Natural killer cell (primary cell): ENCODE measurements at places on chromosomes 12 and 14. TPM values are rescaled to one million over a fixed set of nuclear protein-coding genes. Genes with fewer than 3 reads are reported as not detected.

AMN gene
- total RNA-seq = 2.0 TPM

KLRC2 gene
- total RNA-seq = 57.5 TPM

GLIPR1L2 gene
- total RNA-seq = 0.75 TPM

SLC22A17 gene
- total RNA-seq = 1.00 TPM

GRCh38 chr14:101050901-101051490 lies 147.5 kb upstream of the RTL1 start:
- no peak overlapping the region for H3K4me3 ChIP-seq
- H3K36me3 ChIP-seq = no peaks in the 10 kb centered on the region
- H3K4me1 ChIP-seq = no peaks in the 10 kb centered on the region
- DNase-seq = no peak
- no peaks in the 10 kb centered on the region for H3K27me3 ChIP-seq

DNA sequence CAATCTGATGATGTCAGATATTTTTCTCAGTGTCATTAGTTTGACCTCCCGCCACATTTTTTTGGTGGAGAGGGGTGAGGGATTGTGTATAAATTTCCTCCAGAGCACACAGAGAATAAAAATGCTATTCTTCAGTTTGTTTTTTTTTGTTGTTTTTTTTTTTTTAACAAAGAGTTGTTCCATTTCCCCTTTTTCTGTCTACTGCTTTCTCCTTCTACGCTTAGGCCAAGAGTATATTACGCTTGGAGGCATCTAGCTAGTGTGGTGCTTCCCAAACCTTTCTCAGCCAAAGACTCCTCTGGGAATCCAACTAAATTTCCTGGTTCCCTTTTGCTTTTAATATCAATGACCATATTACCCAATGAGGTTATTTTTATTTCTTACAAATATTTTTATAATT lies 465.6 kb downstream of the ZFP36L1 start:
- H3K36me3 ChIP-seq = no peaks in the 10 kb centered on the region
- H3K4me3 ChIP-seq = no peak overlapping the region
- H3K27ac ChIP-seq = no peak overlapping the region
- no peaks in the 10 kb centered on the region for H3K4me1 ChIP-seq

DNA sequence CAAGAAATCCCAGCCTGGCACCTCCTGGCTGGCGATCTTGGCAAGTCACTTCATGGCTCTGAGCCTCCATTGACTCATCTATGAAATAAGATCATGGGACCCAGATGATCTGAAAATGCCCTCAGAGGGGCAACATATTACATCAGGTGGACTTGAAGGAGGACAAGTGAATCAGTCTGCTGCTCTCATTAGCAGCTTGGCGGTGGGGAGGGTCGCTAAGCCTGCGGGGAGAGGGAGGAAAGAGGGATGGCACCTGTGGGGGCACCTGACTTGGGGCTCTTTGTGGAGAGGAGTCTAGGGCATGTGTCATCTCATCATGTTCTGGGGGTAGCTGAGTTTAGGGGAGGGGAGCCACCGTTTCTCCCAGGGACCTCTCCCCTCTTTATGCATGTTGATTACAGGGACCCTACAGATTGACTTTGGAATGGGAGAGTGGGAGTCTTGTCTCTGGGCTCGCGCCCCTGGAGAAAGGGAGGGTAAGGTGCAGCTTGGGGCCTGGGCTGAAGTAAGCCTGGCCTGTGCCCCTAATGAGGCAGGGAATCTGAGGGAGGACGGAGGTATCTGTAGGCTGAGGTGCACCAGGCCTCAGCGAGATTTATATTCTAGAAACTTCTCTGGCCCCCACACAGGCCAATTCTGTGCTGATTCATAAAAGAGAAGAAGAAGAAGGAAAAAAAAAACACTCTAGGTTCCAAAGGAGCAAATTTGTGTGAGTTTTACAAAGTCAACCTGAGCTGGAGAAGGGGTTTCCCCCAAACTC lies 29.3 kb upstream of the BATF start:
- H3K4me3 ChIP-seq = no peak overlapping the region
- no peak for DNase-seq
- no peaks in the 10 kb centered on the region for H3K27me3 ChIP-seq
- no peaks in the 10 kb centered on the region for H3K36me3 ChIP-seq
- H3K27ac ChIP-seq = no peak overlapping the region
- peaks cover 14% of the 10 kb centered on the region for H3K4me1 ChIP-seq

- no peaks in the 10 kb centered on the region for H3K36me3 ChIP-seq
- H3K27me3 ChIP-seq = no peaks in the 10 kb centered on the region
- peaks cover 3% of the 10 kb centered on the region for H3K4me1 ChIP-seq
- DNase-seq = no peak
Observed at GRCh38 chr12:47415054-47415453, 290.8 kb downstream of the RPAP3 start.

DNA sequence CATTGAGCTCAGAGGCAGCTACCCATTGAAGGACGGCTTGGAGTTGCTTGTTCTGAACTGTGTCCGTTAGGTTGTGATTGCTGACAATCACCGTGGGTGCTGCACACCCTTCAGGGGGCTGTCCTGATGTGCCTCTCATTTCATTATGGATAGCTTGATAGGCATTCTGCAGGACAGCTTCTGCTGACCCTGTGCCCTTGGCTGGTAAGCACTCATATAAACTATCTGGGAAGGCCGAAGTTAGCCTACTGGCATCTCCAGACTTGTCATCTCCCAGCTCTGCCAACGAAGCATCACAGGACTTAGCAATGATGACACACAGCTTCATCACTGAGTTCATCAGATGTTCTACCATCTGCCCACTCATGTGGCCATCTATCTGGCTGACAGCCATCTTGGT lies 22.3 kb downstream of the AKAP3 start:
- H3K36me3 ChIP-seq = no peaks in the 10 kb centered on the region
- DNase-seq = no peak
- no peaks in the 10 kb centered on the region for H3K27me3 ChIP-seq
